ENCODE measurements at places on chromosomes 3 and 15.

DNA sequence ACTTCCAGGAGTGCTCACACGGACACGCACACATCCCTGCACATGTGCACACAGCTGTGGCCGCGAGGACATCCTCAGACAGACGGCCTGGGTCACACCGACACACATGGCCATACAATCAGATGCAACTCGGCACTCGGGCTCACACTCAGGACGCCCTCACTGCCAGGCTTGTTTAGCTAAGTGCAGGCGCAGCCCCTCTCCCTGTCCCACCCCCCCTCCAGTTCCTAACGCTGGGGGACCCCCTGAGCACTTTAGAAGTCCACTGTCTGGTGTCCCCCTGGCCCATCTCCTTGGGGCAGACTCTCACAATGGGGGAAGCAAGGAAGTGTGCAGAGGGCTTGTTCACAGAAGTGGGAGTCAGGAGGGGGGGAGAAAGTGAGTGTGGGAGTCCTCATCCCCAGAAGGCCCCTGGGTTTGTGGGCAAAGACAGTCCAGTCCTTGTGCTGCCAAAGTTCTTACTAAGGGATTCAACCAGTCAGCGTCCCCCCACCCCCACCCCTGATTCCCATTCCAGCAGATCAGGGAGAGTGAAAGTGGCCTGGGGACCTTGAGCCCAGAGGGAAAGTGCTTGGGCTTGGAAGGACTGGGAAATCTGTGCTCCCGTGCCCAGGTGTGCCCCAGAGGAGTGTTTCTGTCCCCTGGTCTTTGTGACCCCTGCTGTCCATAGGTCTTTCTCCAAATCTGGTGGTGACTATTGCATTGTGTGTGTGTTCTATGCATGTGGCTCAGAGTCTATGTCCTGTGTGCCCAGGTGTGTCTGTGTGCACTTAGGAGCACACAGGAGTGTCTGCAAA lies 767 bp upstream of the GATA2 start:
- DNase-seq: no peak

DNA sequence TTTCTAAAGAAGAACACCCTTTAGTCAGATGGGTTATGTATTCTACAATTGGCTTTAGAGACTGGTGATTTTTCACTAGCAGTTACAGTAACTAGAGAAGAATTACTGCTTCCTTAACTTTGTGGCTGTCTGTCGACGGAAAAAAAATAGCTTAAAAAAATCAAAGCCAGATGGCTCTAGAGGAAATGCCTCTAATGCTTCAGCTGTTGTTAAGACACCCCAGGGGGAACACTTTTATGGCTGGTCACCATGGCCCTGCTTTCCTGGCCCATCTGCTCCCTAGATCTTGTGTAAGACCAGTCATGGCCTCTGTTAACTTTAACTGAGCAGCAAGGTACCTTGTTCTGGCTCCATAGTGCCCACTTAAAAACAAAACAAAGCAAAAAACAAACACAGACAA lies 198.6 kb upstream of the PLSCR5 start:
- DNase-seq: no peak

GRCh38 chr3:54817628-54818027 lies 110.2 kb downstream of the LRTM1 start:
- no peak for DNase-seq

GRCh38 chr3:73614419-73614818 lies 10.3 kb downstream of the PDZRN3 start:
- DNase-seq: no peak

- no peak for DNase-seq
Measured at GRCh38 chr3:122615303-122615702, 37.9 kb downstream of the PARP15 start.

DNA sequence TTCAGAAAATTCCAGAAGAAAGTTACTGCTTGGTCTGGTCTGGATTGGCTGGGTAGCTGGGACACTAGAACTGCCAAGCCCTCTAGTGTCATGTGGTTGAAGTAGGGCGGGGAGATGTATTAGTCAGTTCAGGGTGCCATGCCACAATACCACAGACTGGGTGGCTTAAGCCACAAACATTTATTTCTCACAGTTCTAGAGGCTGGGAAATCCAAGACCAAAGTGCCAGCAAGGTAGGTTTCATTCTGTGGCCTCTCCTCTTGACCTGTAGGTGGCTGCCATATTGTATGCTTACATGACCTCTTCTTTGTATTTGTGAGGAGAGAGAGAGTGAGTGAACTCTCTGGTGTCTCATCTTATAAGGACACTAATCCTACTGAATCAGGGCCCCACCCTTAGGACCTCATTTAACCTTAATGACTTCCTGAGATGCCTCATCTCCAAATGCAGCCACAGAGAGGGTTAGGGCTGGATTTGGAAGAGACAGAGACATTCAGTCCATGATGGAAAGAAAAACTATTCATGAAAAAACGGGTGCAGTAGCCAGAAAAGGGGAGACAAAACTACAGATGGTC lies 18.1 kb upstream of the ZSCAN2 start:
- DNase-seq: no peak

DNA sequence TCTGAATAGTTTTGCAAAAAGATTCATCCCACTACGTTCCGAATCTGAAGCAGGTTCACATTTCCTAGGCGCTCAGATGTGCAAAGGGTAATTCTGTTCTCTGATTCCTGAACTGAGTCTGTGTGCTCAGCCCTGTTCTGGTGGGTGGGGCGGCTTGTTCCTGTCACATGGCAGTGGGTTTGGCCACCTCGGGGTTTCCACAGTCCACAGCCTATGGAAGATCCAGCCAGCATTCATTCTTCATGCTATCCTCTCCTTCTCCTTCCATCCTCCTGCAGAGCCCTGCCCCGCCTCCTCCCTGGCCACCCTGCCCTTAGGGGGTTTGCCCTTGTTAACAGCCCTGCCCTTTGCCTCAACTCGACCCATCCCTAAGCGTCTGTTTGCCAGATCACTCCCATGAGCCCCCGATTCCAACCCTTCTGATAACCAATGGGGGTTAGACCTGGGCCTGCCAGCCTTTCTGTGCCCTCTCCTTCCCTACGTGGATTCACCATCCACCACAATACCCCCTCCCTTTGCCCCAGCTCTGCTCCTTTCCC lies 31.0 kb downstream of the PRR20G start:
- no peak for DNase-seq

Data from hypothalamus (tissue), 51 donors.